Tibial nerve (tissue), 4 donors: ENCODE measurements at places on chromosomes 1 and 21. TPM values are rescaled to one million over a fixed set of nuclear protein-coding genes. Genes with fewer than 3 reads are reported as not detected.

GRCh38 chr21:38303300-38303699 is 46.5 kb downstream of the KCNJ15 start:
- no peaks in the 10 kb centered on the region for H3K27me3 ChIP-seq
- H3K4me3 ChIP-seq, result no peak overlapping the region
- H3K27ac ChIP-seq, result no peak overlapping the region

DNA sequence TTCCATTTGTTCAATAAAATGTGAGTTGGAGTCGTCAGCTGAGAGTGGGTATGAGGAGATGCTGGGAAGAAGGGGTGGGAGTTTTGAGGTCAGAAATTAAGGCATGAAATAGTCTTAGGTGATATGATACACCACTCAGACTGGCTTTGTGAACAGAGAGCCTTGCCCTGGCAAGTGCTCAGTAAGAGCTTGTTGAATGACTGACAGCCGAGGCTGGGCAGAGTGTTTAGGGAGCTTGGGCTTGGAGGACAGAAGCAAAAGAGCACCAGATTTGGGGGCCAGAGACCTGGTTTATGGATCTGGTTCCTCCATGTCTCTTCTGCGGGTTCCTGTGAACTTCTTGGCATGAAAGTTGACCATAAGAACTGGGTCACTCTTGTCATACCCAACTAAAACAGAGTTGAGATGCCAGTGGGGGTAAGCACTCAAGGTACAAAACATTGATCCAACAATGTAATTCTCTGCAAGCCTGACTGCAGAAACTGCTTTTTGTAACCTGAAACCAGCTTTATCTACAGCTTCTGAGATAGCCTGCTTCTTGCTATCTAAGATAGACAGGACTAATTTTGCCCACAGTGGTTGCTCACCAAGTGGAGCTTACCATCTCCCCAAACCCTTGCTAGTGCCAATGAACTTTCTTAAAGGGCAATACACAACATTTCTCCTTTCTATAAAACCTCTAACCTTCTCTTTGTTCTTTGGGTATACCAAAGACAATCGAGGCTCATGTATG is 126.4 kb downstream of the TENT5C start:
- DNase-seq, result no peak
- no peaks in the 10 kb centered on the region for H3K4me1 ChIP-seq
- H3K27me3 ChIP-seq, result no peaks in the 10 kb centered on the region
- no peak overlapping the region for H3K27ac ChIP-seq
- no peak overlapping the region for H3K4me3 ChIP-seq
- no peaks in the 10 kb centered on the region for H3K36me3 ChIP-seq

Gene GBP5
- 0.78 TPM for total RNA-seq

- H3K36me3 ChIP-seq, result no peaks in the 10 kb centered on the region
- H3K27me3 ChIP-seq, result no peaks in the 10 kb centered on the region
- peak; percentile 58 for DNase-seq
- H3K27ac ChIP-seq, result peak overlapping the region; percentile 21
Measured at GRCh38 chr1:904310-904950, 19.3 kb upstream of the SAMD11 start.

Gene PCSK9
- 0.44 TPM for total RNA-seq

GRCh38 chr21:42864815-42865775 is 14.2 kb downstream of the WDR4 start:
- no peak overlapping the region for H3K4me3 ChIP-seq
- DNase-seq, result no peak
- H3K36me3 ChIP-seq, result peaks cover 10% of the 10 kb centered on the region
- no peaks in the 10 kb centered on the region for H3K4me1 ChIP-seq
- H3K27me3 ChIP-seq, result no peaks in the 10 kb centered on the region

DNA sequence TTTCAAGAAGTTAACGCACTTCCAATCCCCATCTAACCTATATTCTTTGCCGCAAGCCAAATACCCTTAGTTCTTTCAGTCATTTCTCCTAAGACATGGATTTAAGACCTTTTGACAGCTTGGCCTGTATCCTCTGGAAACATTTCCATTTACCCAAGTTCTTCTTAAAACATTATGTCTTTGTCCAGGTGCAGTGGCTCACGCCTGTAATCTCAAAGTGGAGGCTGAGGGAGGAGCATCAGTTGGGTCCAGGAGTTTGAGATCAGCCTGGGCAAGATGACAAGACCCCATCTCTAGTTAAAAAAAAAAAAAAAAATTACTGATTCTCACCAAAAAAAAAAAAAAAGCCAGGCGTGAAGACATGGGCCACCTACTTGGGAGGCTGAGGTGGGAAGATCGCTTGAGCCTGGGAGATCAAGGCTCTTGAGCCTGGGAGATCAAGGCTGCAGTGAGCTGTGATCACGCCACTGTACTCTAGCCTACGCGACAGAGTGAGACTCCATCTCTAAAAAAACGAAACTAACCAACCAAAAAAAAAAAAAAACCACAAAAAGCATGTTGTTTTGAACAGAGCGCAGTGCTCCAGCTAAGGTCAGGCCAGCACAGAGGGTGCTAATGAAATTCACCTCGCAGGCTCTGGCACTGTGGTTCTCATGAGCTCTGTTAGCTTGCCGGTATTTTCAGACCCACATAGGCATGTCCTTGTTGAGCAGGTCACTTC is 36.0 kb downstream of the NUAK2 start:
- H3K27me3 ChIP-seq, result no peaks in the 10 kb centered on the region
- no peak overlapping the region for H3K4me3 ChIP-seq

Gene COL8A2
- total RNA-seq, result 44.6 TPM

GRCh38 chr1:17187051-17187450 is 17.9 kb upstream of the PADI1 start:
- H3K4me3 ChIP-seq, result no peak overlapping the region
- no peaks in the 10 kb centered on the region for H3K27me3 ChIP-seq
- H3K36me3 ChIP-seq, result no peaks in the 10 kb centered on the region
- no peak for DNase-seq

Gene RAP1GAP
- 5.1 TPM for total RNA-seq
